Tibial artery (tissue), 4 donors: ENCODE measurements at places on chromosomes 4 and X.

GRCh38 chr4:106809076-106809475 is 227.0 kb downstream of the DKK2 start:
- no peak for DNase-seq

GRCh38 chr4:89306486-89307177 is 968 bp downstream of the GPRIN3 start:
- DNase-seq = no peak

DNA sequence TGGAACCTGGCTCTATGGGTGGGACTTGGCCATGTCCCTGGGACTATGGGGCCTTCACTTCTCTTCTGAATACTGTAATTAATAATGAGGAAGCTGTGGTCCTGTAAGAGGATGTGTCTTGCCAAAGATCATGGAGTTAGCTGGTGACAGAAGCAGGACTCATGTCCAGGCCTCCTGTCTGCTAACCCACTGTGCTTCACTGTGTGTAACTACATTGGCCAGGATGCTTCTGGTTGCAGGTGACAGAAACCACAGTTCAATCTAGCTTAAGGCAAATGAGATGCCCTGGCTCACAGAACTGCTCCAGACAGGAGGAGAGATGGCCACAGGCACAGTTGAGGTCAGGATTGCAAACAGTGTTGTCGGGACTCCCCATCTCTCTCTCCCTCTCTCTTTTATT is 3.1 kb downstream of the MTMR1 start:
- DNase-seq = no peak

- DNase-seq = no peak
Measured at GRCh38 chr4:20159516-20159915, 92.2 kb upstream of the SLIT2 start.

DNA sequence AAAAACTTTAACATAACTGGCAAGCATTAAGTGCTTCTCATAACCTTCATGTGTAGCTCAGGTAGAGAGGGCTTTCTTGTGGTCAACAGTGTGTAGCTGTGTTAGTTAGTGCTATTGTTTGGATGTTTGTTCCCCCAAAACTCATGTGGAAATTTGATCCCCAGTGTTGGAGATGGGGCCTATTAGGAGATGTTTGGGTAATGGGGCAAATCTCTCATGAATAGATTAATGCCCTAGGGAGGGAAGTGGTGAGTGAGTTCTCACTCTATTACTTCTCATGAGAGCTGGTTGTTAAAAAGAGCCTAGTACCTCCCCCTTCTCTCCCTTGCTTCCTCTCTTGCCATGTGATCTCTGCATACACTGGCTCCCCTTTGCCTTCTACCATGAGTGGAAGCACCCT is 16.5 kb upstream of the SLC25A43 start:
- DNase-seq = no peak

DNA sequence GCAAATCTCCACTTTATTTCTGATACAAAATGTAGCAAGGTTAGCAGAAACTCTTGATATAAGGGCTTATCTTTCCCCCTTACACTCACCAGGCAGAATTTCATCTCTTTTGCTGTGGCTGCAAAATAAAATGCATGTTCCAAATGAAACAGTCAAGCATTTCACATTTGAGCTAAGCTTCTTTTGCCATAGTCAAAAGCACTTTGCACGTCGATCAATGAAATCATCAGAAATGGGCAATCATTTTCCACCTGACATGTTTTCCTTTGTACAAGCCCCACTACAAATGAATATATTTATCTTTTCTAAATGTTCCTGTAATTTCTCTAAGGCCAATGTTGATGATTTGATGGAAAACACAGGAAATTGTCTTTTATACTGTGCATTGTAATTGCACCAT is 178.4 kb downstream of the ANKRD50 start:
- no peak for DNase-seq

GRCh38 chr4:124415146-124415545 is 297.4 kb downstream of the ANKRD50 start:
- no peak for DNase-seq

GRCh38 chr4:154942176-154942575 is 161.1 kb downstream of the RBM46 start:
- DNase-seq = no peak

DNA sequence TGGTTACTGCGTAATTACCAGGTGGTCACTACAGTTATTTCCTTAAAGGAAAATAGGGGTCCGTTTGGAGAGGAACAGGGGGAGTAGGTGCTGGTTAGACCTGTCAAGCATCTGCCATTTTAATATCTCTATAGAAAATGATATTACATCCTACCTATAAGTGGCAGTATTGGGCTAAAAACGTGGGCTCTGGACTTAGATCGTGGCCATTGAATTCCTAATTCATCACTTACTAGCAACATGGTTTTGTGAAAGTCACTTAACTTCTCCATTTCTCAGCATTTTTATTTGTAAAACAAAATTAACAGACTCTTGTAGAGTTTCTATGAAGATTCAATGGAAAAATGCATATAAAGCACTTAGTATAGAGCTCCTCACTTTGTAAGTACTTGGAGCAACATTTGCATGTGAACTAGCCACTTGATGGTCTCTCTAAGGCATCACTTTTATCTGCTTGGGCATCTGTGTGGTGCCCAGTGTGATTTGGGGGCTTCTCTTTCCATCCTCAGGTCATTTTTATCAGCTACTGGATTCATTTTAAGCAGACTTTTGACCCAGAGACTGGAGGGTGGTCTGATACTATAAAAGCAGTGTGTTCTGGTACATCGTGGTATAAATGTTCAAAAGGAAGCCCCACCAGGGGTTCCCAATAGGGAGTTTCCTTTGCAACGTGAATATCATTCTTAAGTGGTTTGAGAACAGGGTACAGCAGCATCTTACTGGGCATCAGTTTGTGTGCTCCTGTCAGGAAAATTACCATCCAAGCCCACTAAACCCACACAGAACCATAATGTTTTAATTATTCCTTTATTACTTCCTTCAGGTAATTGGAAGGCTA is 42.7 kb upstream of the RASSF6 start:
- no peak for DNase-seq

GRCh38 chr4:40991908-40992307 is 222.4 kb downstream of the APBB2 start:
- no peak for DNase-seq

- DNase-seq = no peak
Measured at GRCh38 chr4:44869222-44869882, 143.0 kb upstream of the GNPDA2 start.

- DNase-seq = no peak
Measured at GRCh38 chrX:72576141-72576894, 3.7 kb upstream of the HDAC8 start.

- no peak for DNase-seq
Measured at GRCh38 chr4:86493460-86493859, 100.7 kb upstream of the PTPN13 start.

DNA sequence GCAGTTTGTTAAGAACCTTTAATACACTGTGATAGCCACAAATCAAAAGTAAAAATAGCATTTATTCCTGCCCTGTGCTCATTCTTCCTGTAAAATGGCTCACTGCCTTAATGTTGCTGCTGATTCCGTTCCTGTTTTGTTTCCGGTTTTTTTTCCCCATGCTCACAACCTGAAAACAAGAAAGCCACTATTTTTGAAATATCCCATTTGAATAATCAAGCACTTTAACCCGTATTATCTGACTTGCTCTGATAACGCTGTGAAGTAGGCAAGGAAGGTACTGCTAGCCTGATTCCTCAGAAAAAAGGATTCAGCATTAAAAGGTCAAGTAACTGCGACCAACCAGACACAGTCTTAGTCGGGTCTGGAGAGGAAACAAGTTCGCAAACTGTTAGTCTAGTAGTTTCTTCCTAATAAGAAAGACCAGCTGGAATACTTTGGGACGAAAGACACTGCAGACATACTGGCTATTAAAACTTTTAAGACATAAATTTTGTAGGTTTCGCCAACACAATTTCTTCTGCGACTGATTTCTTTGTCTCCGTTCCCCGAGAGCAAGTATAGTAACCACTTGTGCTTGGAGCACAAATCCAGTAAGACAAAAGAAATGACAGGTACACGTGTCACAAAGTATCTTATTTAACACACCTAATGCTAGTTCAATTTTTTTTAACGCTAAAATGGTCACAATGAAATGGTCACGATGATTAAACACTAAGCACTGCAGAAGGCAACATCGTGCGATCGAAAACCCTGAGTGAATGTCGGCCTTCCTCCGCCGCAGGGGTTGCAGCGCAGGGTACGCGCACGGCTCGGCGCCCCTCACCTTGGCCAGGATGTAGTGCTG is 802 bp downstream of the COX18 start:
- DNase-seq = no peak

- no peak for DNase-seq
Measured at GRCh38 chr4:25141592-25141991, 18.7 kb downstream of the SEPSECS start.

- no peak for DNase-seq
Measured at GRCh38 chr4:139762720-139763119, 97.1 kb downstream of the MGST2 start.

DNA sequence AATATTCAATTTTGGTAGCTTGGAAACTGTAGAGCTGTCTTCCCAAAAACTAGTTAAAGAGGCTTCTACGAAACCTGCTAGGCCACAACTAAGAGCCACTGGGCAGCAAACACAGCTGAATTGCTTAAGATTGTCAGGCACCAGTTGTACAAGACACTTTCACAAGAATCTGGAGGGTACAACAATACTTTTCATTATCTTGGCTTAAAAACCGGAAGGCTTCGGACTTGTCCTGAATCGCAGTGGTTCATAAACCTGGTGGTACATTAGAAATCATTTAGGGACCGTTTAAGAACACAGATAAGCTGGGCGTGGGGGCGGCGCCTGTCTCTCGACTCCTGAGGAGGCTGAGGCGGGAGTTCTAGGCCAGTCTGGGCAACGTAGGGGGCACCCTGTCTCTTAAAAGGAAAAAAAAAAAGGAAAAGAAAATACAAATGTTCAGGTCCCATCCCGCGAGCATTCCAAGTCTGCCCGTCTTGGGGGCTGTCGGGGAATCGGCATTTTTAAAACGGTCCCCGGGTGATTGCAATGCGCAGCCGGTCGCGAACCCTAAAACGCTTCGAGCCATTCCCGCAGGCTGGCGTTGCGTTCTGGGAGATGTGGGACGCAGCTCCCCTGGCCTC is 763 bp downstream of the PYURF start:
- no peak for DNase-seq

GRCh38 chr4:1967512-1968149 is 41.1 kb downstream of the NELFA start:
- no peak for DNase-seq

DNA sequence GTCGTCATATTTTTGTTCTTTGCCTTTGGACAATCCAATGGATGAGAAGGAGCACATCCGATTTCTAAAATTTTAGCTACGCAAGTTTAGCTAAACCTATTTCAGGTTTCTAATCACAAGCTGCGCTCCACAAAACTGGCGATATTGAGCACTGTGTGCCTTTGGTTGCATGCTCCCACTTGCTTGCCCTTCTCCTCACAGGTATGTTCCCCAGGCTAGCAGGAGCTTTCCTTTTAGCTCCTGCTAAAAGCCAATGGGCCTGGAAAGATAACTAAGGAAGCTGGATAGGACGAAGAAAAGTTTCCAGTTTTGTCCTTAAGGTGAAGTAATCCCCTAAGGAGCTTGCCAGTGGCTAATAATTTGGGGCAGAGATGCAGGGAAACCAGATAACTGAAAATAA is 975.2 kb downstream of the FSTL5 start:
- no peak for DNase-seq

DNA sequence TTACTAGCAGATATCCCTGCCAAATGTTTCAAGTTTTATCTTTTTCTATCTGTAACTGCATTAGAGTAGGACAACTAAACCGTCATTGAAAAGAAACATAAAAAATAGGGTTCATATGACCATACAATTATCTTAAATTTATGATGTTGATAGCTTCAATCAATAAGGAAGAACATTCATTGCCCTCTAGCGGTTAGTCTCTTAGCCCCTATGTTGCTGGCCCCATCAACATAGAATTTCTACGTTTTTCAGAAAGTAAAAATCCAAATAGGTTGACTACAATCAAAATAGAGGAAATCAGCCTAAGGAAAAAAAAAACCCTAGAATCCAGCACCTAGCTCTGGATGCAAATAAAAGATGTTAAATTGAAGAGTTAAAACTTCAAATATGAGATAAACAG is 225.1 kb upstream of the ITM2A start:
- no peak for DNase-seq

GRCh38 chr4:15805583-15806517 is 27.7 kb downstream of the CD38 start:
- DNase-seq = no peak

DNA sequence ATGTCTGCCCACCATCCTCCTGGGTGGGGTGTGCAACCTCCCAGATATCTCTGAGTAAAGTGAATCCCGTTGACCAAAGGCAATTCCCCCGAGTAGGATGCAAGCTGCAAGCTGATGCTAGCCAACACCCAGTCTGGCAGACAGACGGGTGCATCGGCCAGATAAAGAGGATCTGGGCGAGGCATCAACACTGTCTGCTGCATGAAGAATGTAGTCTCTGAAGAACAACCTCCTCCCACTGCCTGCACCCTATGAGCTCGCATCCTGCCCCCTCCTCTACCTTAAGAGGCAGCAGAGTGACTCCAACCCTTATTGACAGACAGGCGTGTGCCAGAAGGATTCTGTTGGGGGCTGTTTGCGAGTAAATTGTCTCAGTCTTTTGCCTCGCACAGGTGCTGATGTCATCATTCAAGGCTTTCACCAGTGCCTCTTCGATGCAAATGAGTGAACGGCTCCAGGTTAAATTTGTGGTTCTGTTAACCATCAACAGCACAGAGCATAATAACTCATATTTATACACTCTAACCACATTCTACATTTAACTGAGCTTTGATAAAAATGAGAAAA is 546.9 kb downstream of the BCOR start:
- DNase-seq = no peak

DNA sequence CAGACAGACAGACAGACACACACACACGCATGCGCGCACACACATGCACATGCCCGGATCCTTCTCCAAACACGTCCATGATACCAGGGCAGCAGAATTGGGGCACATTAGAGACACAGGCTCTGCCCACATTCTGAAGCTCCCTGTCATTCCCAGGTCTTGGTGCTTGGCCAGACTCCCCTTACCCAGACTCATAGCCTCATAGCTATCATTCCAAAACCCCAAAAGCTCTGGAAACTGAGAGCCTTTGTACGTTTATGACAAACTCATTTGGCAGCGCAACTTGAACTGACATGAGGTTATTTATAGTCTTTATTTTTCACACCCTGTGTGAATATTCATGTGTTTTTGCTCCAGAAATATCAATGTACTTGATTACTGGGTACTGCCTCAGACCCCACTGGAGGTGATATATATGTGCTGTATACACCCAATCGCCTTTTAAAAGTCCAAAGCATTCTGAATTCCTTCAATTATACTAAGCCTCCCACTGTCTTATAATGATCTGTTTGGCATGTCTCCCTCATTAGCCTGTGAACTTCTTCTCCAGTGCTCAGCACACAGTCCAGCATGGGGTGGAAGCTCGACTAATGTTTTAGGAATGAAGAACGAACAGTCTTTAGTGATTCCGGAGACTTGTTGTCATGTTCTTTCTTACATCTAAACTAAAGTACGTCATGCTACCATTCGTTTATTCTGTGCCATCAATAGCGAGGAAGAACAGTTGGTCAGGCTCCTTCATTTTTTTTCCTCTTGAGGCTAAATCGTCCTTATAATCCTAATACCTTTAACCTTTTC is 45.0 kb downstream of the RTL9 start:
- no peak for DNase-seq
